ENCODE measurements at places on chromosomes 2 and 18.

- no peaks in the 10 kb centered on the region for H3K36me3 ChIP-seq
- no peaks in the 10 kb centered on the region for H3K4me1 ChIP-seq
- no peak for DNase-seq
- H3K27me3 ChIP-seq = no peaks in the 10 kb centered on the region
- H3K27ac ChIP-seq = no peak overlapping the region
Observed at GRCh38 chr18:3998698-3999333, 456.3 kb downstream of the DLGAP1 start.

DNA sequence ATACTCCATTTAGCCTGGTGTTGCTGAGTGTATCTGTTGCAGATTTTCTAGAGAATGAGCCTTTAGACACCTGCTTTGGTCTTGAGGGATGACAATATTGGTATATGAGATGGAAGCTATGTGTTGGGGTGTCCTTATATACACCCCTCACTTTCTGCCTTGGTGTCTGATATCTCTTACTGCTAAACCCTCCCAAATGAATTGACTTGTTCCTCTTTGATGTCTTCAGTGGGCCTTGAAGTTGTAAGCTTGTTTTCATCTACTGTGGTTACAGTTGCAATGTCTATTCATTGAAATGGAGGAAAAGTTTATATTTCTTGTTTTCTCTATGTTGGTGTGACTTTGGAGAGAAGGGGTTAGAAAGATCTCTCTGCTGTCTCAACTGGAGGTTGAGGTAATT, 18.9 kb downstream of the RAB10 start:
- H3K4me1 ChIP-seq = peaks cover 7% of the 10 kb centered on the region
- H3K27ac ChIP-seq = no peak overlapping the region
- no peak for DNase-seq
- H3K4me3 ChIP-seq = no peak overlapping the region

- H3K27me3 ChIP-seq = no peaks in the 10 kb centered on the region
- no peak overlapping the region for H3K4me3 ChIP-seq
- DNase-seq = no peak
- H3K36me3 ChIP-seq = no peaks in the 10 kb centered on the region
- H3K4me1 ChIP-seq = no peaks in the 10 kb centered on the region
Observed at GRCh38 chr2:171260471-171261424, 100.1 kb upstream of the TLK1 start.

DNA sequence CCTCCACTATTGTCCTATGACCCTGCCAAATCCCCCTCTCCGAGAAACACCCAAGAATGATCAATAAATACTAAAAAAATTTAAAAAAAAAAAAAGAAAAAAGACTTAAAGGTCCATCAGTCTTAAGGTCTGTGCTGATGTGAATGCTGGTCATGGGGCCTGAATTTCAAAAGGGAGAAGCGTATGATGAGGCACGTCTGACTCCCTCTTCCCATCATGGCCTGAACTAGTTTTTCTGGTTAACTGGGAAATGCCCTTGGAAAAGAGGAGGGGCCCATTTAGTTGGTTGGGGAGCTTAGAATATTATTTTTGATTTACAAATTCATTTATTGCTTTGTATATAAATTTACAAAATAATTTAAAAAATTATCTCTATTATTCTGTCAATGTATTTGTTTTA, 291.0 kb upstream of the CDH19 start:
- H3K4me1 ChIP-seq = no peaks in the 10 kb centered on the region
- no peaks in the 10 kb centered on the region for H3K36me3 ChIP-seq
- no peak overlapping the region for H3K27ac ChIP-seq
- no peak for DNase-seq
- H3K27me3 ChIP-seq = no peaks in the 10 kb centered on the region

DNA sequence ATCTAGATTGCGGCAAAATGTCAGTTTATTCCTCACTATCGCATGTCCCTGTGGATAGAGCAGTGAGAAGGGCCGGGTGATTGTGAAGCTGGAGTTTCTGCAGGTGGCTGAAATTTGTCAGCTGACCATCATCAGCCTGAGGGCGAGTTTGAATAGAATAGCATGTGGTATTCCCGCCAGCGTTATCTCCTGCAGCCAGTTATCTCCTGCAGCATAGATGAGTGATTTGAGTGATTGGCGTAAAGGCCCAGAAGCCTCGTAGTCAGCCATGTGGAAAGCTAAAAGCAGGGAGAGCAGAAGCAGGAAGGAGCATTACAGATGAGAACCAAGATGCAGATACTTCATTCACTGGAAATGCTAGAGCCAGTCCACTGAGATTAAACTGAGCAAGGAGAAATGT, 65.5 kb downstream of the CABLES1 start:
- H3K36me3 ChIP-seq = no peaks in the 10 kb centered on the region
- H3K27me3 ChIP-seq = no peaks in the 10 kb centered on the region
- H3K27ac ChIP-seq = no peak overlapping the region
- H3K4me1 ChIP-seq = no peaks in the 10 kb centered on the region
- H3K4me3 ChIP-seq = no peak overlapping the region

DNA sequence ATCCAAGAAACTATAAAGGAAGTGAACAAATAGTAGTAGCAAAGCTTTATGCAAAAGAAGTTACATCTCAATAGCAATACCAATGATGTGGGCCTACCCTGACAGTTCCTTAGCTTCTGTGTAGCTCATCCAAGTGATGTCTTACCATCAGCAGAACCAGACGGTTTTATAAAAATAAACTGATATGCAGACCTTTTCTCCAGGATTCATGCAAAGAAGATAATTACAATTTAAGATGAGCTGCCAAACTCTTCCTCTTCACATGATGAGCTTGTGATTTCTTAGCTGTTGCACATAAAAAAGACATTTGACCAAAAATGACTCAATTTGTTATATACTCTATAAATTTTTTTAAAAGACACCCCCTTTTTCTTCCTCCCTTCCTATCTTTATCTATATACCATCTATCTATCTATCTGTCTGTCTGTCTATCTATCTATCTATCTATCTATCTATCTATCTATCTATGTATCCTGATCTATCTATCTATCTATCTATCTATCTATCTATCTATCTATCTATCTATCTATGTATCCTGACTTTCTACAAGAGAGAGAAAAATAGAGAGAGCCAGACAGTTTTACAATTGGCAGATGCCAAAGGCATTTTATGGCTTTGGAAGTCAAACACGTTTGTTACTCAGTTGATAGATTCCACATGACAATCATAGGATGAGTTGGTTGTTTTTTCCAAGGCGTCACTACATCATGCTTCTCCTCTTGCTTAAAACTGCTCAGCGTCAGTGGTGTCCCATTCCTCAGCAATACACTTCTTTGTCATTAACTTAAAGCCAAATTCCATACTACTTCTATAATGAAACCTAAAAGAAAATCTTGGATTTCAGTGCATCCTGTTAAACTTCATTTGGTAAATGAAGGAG, 65.9 kb upstream of the ACTR3 start:
- no peaks in the 10 kb centered on the region for H3K36me3 ChIP-seq
- H3K4me3 ChIP-seq = no peak overlapping the region
- H3K27ac ChIP-seq = no peak overlapping the region
- H3K27me3 ChIP-seq = no peaks in the 10 kb centered on the region

GRCh38 chr2:41703123-41703522, 344.7 kb upstream of the PKDCC start:
- no peaks in the 10 kb centered on the region for H3K4me1 ChIP-seq
- no peak for DNase-seq

- peaks cover 2% of the 10 kb centered on the region for H3K4me1 ChIP-seq
- no peak overlapping the region for H3K27ac ChIP-seq
Observed at GRCh38 chr2:15178946-15179345, 382.2 kb downstream of the NBAS start.

DNA sequence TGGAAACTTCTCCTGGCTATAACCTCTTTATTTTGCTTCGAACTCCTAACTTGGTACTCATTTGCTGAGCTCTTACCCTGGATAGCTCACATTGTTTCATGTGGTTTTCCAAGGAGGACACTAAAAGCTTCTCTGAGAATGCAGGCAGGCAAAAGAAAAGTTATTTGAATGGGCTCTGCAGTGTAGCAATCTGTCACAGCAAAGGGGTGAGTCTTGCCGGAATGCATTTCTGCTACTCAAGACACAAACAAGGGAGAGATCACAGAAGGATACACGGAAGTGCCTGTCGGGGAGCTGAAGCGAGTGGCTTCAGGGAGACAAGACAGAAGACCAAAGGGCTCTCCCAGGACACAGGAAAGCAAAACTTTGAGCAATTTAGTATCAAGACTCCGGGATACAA, 265.4 kb downstream of the SS18 start:
- H3K4me1 ChIP-seq = peaks cover 8% of the 10 kb centered on the region
- H3K27ac ChIP-seq = no peak overlapping the region
- no peaks in the 10 kb centered on the region for H3K36me3 ChIP-seq

DNA sequence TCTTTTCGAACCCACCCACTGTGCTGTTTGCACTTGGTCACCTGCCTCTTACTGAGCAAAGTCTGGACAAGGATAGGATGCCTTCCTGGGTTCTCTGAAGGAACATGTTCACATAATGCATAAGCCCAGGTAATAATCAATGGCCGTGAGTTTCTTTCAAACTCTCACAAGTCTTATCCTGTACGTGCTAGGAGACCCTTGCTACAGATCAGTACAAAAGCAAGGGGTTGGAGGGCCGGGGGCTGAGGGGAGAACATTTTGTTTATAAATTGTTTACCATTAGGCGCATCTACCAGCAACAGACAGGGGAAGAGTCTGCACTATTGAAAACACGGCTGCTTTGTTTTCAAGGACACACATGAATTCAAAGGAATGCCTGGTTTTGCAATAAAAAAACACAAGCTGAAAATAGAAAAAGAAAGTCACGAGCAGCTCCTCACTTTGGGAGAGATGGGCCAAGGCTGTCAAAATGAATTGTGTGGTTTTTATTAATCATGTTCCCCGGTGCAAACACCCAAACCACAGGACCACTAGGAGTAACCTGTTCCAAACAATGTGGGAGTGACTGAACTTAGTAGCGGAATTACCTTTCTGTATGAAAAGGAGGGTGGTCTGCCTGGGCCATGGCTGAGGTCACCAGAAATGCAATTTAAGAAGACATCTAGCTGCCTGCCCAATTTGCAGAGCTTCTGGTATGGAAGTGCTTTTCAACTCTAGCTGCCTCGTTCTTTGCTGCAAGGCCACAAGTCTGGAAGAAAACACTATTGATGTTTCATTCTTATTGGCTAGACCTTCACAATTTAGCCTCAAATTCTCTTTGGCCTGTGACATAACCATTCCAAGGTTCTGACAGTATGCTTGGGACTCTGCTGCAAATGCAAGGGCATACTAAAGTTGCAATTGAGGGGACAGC, 73.5 kb downstream of the CCBE1 start:
- no peak overlapping the region for H3K4me3 ChIP-seq
- H3K4me1 ChIP-seq = peaks cover 21% of the 10 kb centered on the region
- no peak for DNase-seq
- no peak overlapping the region for H3K27ac ChIP-seq
- H3K27me3 ChIP-seq = no peaks in the 10 kb centered on the region

- H3K4me3 ChIP-seq = no peak overlapping the region
- no peak overlapping the region for H3K27ac ChIP-seq
- H3K36me3 ChIP-seq = no peaks in the 10 kb centered on the region
Observed at GRCh38 chr18:9865764-9866490, 19.8 kb upstream of the TXNDC2 start.

- no peak overlapping the region for H3K4me3 ChIP-seq
- H3K4me1 ChIP-seq = peaks cover 36% of the 10 kb centered on the region
- no peak overlapping the region for H3K27ac ChIP-seq
- H3K27me3 ChIP-seq = no peaks in the 10 kb centered on the region
- H3K36me3 ChIP-seq = no peaks in the 10 kb centered on the region
- DNase-seq = no peak
Observed at GRCh38 chr2:26297061-26297460, 48.9 kb upstream of the SELENOI start.

GRCh38 chr18:67362906-67363305, 153.6 kb downstream of the DSEL start:
- no peaks in the 10 kb centered on the region for H3K36me3 ChIP-seq
- DNase-seq = no peak
- no peaks in the 10 kb centered on the region for H3K27me3 ChIP-seq

- no peaks in the 10 kb centered on the region for H3K27me3 ChIP-seq
- no peak overlapping the region for H3K4me3 ChIP-seq
- H3K4me1 ChIP-seq = no peaks in the 10 kb centered on the region
- no peak overlapping the region for H3K27ac ChIP-seq
- no peaks in the 10 kb centered on the region for H3K36me3 ChIP-seq
Observed at GRCh38 chr2:99660616-99661406, 171.0 kb upstream of the REV1 start.

DNA sequence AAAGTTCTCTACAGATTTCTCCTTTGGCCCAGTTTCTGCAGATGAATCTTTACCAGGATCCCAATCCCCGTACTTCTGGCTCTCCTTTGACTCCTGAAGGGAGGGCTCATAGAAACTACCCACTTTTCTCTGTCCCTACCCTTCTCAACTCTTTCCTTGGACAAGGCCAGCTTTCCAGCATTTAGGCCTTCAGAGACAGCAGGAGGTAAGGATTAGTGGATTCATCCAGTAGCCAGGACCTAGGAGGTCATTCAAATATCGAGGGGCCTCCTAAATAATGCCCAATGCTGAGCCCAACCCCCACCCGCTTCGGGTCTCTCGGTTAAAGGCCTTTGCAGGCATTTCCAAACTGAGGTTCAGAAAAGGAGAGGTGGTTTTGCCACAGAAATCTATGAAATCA, 4.8 kb upstream of the ZNF532 start:
- no peaks in the 10 kb centered on the region for H3K27me3 ChIP-seq
- no peaks in the 10 kb centered on the region for H3K36me3 ChIP-seq
- no peak overlapping the region for H3K27ac ChIP-seq

DNA sequence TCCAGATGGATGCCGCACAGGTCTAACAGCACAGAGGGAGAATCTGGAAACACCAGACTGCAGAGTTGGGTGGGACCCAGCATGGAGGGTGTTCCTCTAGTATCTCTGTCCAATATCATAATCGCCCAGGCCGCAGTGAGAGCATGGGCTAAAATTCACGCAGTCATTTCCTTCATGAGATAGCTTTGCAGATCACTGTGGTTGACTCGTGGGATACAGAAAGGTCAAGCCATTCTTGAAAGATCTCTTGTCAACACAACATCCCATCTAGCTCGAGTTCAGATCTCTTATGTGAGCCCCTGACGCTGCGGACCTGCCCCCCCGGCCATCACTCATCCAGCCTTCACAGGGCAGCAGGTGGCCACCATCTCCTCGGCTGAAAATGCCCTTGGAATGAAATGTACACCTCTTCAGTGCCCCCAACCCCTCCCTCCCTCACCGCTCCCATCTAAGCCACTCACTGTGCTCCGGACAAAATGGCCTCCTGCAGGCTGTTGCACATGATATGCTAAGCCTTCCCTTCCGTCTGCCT, 45.9 kb downstream of the FOSL2 start:
- no peak for DNase-seq
- H3K4me3 ChIP-seq = no peak overlapping the region
- H3K36me3 ChIP-seq = no peaks in the 10 kb centered on the region
- H3K27ac ChIP-seq = no peak overlapping the region

DNA sequence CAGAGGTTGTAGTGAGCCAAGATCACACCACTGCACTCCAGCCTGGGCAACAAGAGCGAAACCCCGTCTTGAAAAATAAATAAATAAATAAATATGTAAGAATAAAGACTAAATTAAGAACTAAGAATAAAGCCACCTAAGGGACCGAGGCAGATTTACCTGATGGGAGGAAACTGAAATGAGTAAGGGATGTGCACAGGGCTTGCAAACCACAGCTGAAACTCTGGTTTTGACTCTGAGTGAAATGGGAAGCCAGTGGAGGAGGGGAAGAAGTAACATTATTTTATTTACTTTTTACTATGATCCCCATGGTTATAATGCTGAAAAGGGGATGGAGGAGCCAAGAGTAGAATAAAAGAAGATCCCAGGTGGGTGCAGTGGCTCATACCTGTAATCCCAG, 107.3 kb downstream of the CABYR start:
- no peak overlapping the region for H3K27ac ChIP-seq
- no peak for DNase-seq
- no peaks in the 10 kb centered on the region for H3K36me3 ChIP-seq
- H3K4me1 ChIP-seq = no peaks in the 10 kb centered on the region
